Astrocyte (in vitro differentiated cells and primary cell): ENCODE measurements at places on chromosomes 3 and 15. TPM values are rescaled to one million over a fixed set of nuclear protein-coding genes. Genes with fewer than 3 reads are reported as not detected.

Gene SYNM
- 9.7 and 10.1 TPM in 2 replicates for total RNA-seq

Gene AMT
- 4.0 and 5.2 TPM in 2 replicates for total RNA-seq

Gene CCDC54
- not detected in 2 replicates for total RNA-seq

Gene MYO1E
- 227 and 244 TPM in 2 replicates for total RNA-seq

Gene ARPIN
- total RNA-seq: 4.8 and 5.9 TPM in 2 replicates

DNA sequence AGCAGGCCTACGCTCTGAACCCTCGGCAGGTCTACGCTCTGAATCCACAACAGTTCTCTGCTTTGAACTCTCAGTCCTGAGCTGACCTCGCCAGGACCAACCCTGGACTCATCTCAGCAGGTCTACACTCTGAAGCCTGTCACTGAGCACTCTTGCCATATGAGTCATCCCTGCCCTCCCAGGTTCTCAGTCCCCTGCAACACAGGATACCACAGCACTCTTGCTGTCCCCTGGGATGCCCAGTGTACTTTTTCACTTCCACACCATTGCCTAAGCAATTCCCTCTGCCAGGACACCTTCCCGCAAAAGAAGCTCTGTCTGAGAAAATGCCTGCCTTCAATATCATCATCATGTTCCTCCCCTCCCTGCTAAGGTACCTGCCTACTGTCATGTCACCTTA, 42.0 kb downstream of the NUP210 start:
- no peaks in the 10 kb centered on the region for H3K27me3 ChIP-seq
- H3K4me1 ChIP-seq: peaks cover 37% of the 10 kb centered on the region
- no peaks in the 10 kb centered on the region for H3K36me3 ChIP-seq
- no peak overlapping the region for H3K4me3 ChIP-seq
- H3K27ac ChIP-seq: no peak overlapping the region
- peak; percentile 6 for DNase-seq

DNA sequence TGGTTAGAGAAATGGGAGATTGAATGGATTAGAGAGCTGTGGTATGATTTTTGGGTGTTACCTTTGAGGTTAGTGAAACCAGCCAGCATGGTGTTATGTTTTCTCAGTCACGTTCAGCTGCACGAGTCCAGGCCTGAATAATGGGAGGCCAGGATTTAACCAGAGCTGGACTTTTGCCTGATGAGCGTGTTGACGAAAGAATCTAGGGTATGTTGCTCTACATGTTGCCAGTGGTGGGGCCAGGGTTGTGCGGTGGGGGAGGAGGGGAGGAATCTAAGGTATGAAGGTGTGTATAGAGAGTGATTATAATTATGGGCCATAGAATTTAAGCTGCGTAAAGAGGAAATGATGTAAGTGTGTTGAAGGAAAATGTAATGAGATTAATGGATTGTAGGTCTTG, 22.8 kb downstream of the MINDY2 start:
- H3K36me3 ChIP-seq: no peaks in the 10 kb centered on the region
- no peaks in the 10 kb centered on the region for H3K27me3 ChIP-seq
- no peak overlapping the region for H3K4me3 ChIP-seq
- DNase-seq: peak; percentile 74

- peak; percentile 62 for DNase-seq
- H3K27me3 ChIP-seq: no peaks in the 10 kb centered on the region
- H3K36me3 ChIP-seq: peaks cover 60% of the 10 kb centered on the region
- peaks cover 91% of the 10 kb centered on the region for H3K4me1 ChIP-seq
These were observed 21.1 kb downstream of the ANXA2 start for GRCh38 chr15:60376677-60377095.

DNA sequence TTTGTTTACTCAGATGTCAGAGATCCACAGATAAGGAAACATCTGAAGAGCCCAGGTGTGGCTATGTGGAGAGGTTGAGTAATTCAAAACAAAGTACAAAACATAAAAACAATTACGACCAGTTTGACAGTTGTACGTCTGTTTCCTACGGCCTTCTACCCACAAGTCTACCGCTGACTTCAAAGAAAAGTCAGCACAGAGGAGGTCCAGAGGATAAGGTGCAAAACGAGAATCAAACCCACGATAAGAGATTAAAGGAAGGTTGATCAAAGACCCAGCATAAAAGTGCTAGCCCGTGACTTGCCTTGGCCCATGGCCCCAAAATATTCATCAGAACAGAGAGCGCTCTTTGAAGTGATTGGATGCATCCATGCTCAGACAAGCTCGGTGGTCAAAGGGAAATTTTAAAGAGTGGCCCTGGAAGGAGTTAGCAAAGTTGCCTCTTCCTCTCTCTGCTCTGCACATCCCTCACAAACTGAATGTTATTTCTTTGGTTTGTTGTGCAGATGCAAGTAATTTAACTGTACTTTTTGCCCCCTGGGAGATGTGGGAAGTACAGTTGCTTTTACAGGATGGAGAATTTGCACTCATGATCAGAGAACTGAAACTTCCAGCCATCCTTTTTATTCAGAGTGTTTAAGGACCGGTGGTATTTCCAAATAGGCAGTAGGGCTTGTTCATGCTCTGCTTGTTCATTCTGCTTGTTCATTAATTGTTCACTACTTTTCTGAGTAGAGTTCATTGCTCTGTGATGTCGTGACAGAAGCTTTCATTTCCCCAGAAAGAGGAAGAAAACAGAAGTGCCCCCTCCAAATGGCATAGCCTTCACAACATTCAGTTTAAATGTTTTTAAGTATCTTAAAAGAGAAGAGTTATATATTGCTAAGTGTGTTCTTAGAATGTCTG, 31.1 kb downstream of the MME start:
- H3K36me3 ChIP-seq: no peaks in the 10 kb centered on the region
- no peak for DNase-seq
- H3K27me3 ChIP-seq: no peaks in the 10 kb centered on the region
- H3K27ac ChIP-seq: no peak overlapping the region
- H3K4me1 ChIP-seq: no peaks in the 10 kb centered on the region

GRCh38 chr3:46884929-46885328, 7.4 kb downstream of the PTH1R start:
- peaks cover 43% of the 10 kb centered on the region for H3K27me3 ChIP-seq
- H3K4me3 ChIP-seq: no peak overlapping the region
- H3K36me3 ChIP-seq: no peaks in the 10 kb centered on the region
- no peak for DNase-seq
- H3K27ac ChIP-seq: no peak overlapping the region
- H3K4me1 ChIP-seq: peaks cover 6% of the 10 kb centered on the region

DNA sequence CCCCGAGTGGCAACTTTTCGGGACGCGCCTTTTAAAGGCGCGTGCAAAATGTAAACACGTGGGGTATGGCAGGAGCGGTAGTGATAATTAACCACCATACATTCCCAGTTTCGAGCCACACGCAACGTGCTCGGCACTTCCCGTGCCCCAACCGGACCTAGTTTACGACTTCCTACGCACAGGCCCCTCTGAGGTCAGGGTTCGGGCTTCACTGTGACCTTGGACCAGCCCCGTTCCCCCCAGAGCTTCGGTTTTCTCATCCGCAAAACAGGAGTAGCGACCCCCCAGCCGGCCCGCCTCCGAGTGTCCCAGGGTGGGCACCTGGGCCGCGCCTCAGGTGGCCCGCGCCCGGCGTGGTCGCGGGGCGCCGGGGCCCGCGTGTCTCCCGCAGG, 451 bp downstream of the CHCHD4 start:
- peaks cover 11% of the 10 kb centered on the region for H3K36me3 ChIP-seq
- H3K4me1 ChIP-seq: peaks cover 20% of the 10 kb centered on the region
- H3K27ac ChIP-seq: peak overlapping the region; percentile 28
- DNase-seq: no peak
- H3K27me3 ChIP-seq: no peaks in the 10 kb centered on the region
- H3K4me3 ChIP-seq: peak overlapping the region; percentile 89

DNA sequence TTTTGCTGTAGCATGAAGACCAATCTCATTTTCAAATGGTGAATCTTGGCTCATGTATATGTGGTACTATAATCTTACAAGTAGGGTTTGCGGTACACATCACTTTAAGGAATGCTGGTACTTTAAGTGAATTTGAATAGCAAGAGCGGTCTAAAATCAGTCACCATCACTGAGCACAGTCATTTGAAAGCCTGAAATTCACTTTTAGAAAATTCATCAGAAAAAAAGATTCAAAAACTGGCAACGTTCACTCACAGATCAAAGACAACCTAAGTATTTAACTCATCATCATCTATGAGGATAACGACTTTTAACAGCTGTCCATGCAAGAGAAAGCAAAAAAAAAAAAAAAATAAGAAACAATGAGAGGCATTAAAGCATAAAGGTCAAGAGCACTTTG, 111.6 kb downstream of the FHIT start:
- no peaks in the 10 kb centered on the region for H3K4me1 ChIP-seq
- no peaks in the 10 kb centered on the region for H3K27me3 ChIP-seq
- DNase-seq: no peak
- no peak overlapping the region for H3K4me3 ChIP-seq

DNA sequence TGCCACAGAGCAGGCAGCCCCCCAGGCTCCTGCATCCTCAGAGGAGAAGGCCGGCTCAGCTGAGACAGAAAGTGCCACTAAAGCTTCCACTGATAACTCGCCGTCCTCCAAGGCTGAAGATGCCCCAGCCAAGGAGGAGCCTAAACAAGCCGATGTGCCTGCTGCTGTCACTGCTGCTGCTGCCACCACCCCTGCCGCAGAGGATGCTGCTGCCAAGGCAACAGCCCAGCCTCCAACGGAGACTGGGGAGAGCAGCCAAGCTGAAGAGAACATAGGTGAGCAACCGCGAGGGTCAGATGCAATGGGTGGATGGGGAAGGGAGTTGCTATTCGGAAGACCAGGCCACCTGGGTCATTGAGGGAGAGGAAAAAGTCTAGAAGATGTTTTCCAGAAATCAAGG, 53.0 kb downstream of the GAP43 start:
- no peak overlapping the region for H3K27ac ChIP-seq
- no peaks in the 10 kb centered on the region for H3K36me3 ChIP-seq
- no peaks in the 10 kb centered on the region for H3K27me3 ChIP-seq
- H3K4me1 ChIP-seq: no peaks in the 10 kb centered on the region
- no peak for DNase-seq

DNA sequence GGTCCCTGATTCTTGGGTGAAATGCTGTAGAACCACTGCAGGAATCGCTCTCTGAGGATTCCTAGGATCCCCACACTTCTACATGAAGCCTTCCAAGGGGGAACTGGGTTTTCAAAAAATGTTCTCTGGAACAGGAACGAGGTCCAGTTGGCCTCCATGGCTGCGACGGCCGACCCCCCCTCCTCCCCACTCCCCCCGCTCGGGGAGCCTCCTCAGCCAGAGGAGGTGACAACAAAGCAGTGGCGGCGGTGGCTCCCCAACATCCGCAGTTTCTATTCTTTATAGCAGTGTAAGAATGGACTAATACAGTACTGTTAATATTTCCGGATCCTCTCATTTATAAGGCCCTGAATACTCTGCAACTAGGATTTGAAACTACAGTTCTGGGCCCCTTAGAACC, 84.0 kb upstream of the PLAAT1 start:
- no peaks in the 10 kb centered on the region for H3K27me3 ChIP-seq
- no peak overlapping the region for H3K4me3 ChIP-seq
- DNase-seq: no peak
- H3K4me1 ChIP-seq: no peaks in the 10 kb centered on the region
- H3K27ac ChIP-seq: no peak overlapping the region

GRCh38 chr15:81152799-81153198, 18.7 kb downstream of the CFAP161 start:
- DNase-seq: no peak
- no peaks in the 10 kb centered on the region for H3K4me1 ChIP-seq
- no peak overlapping the region for H3K4me3 ChIP-seq

DNA sequence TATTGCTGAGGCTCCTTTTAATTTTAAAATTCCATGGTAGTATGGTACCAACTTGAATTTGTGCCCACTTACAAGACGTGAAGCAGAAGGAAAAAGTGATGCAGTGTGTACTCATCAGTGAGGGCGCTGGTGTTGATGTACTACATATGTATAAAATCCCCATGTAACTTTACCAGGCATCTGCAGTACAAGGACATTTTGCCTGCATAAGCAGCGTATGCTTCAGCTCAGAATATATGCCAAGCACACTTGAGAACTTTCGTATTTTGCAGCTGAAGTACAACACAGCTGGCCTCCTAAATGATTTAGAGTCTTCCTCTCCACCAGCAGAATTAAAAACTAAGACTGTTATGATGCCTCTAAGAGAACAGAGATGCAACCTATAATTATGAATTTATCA, 108.9 kb downstream of the RYR3 start:
- no peaks in the 10 kb centered on the region for H3K36me3 ChIP-seq
- no peaks in the 10 kb centered on the region for H3K27me3 ChIP-seq
- no peak for DNase-seq
- no peak overlapping the region for H3K4me3 ChIP-seq
- no peaks in the 10 kb centered on the region for H3K4me1 ChIP-seq

DNA sequence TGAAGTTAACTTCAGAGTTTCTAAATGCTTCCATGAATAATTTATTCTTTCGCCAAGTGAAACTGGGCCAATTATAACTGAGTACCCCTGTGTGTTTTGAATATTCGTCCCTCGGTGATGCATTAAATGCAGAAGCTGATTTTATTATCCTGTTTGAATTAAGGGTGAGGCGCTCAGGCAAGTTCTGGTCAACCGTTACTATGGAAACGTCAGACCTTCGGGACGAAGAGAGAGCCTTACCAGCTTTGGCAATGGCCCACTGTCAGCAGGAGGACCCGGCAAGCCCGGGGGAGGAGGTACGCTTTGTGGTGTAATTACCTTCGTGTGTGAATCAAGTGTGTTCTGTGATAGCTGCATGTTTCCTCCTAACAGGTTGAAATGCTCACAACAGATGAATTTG, 239.8 kb downstream of the ITPR1 start:
- DNase-seq: no peak
- H3K27ac ChIP-seq: no peak overlapping the region
- no peaks in the 10 kb centered on the region for H3K36me3 ChIP-seq
- H3K4me3 ChIP-seq: no peak overlapping the region
